Stimulated activated CD8-positive, alpha-beta memory T cell treated with anti-CD3 and anti-CD28 coated beads, Interleukin-12 subunit alpha, Interleukin-12 subunit beta, amount 100 ng/mL, for 4 hours (primary cell): ENCODE measurements at places on chromosomes 11 and 22.

DNA sequence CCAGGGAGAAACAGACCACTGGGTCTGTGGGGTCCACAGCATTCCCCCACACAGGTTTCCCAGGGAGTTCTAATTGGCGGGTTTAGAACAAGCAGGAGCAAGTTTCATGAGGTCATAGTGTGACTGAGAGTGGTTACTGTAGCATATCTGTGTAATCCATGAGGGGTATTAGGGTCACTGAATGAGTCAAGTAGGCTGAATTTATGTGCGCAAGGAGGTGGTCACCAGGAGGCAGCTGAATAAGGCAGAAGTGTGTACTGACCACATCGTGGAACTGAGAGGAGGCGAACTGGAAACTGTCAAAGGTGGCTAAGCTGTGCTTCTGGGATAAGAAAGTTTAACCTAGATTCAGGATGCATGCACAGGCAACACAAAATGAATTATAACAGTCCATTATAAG lies 876.0 kb downstream of the METTL15 start:
- no peak for DNase-seq

GRCh38 chr11:70298243-70298915 lies 27.9 kb downstream of the PPFIA1 start:
- DNase-seq = no peak

DNA sequence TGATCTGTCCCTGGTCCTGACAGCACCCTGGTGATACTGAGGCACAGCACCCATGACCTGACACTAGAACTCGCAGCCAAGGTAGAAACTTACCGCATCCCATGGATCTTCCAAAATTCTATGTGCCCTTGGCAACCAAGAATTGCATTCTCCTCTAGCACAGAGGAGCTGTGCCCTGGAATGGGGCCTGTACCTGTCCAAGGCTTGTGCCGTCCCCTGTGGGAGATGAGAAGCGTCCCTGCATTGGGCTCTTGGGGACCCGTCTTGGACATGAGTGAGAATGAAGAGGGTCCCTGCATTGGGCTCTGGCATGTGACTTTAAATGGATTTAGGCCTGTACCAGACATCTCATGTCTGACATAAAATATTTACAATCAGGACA lies 67.1 kb downstream of the GGTLC2 start:
- no peak for DNase-seq

- DNase-seq = no peak
Observed at GRCh38 chr11:127003260-127003981, 2.9 kb upstream of the KIRREL3 start.

DNA sequence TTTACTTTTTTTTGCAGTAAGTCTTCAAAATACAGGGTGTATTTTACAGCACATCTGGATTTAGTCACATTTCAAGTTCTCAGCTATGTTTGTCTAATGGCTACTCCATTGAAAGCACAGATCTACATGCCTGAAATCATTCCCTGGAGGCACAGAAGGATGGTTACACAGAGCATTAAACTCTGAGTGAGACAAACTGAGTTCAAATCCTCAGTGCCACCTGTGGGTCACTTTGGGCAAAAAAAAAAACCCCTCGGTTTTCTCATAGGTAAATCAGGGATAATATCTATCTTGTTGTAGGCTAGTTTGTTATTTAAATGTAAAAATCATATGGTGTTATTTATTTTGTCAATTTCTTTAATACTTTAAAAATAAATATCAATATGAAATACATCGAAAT lies 7.7 kb downstream of the ANKRD49 start:
- no peak for DNase-seq

- DNase-seq = no peak
Observed at GRCh38 chr11:74683941-74684481, 47.2 kb downstream of the CHRDL2 start.

DNA sequence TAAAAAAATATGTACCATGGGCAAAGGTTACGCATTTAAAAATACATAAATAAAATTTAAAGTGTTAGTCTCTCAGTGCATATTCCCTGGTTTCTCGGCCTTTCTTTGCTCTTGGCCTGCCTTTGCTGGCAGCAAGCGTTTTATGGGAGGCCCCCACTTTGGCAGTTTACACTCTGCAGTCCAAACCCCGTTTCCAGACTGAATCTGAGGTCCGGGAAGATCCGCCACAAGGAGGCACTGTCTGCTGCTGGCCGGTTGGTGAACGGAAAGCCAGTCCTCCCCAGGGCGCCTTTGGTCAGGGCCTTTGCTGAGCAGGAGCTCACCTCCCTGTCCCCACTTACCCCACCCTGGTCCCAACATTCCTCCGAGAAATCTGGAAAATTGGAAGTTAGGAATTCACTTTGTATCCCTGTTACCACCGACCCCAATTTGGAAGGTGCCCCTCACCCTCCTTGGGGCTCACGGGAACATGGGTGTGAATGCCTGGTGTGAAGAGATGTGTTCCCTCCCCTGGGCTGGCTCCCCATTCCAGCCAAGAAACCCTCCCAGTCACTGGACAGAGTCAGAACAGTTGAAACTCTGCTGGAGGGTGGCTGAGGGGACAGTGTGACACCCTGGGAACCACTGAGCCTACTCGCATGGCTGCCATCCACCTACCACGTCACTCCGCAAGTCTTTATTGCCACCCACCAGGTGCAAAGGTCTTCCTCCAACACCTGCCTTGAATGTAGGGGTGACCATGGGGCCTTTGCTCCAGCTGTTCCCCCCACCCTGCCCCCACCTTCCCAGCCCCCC lies 9.4 kb upstream of the SF1 start:
- DNase-seq = no peak

DNA sequence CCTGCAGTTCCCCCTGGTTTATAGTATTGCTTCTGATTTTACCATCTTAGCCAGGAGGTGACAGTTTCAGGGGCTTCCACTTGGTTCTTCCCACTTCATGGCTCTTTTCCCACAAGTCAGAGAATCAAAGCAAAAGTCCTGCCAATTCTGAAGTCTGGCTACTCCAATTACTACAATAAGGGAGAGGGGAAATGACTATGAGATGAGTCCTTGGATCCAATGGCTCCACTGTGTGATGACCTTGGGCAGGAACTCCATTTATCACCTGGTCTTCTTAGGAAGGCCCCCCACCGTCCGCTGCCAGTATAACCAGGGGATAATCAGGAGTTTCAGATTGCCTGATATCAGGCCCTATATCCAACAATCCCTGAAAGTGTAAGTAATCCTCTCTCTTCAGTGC lies 31.6 kb upstream of the CCND1 start:
- no peak for DNase-seq

DNA sequence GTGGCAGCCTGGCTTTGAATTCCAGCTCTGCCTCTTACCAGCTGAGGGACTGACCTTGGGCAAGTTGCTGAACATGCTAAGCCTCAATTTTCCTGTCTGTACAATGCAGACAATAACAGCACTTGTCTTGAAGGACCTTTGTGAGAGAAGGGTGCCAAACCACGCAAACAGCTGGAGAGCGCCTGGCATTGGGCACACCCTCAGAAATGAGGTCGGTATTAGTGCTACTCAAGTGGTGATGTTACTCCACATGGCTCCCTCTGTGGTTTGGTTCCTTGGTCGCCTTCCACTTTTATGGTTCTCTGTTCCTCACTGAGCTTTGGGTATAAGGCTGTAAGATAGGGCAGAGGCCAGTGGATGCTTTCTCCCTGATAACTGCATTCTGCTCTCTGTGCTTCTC lies 8.2 kb downstream of the UBASH3B start:
- DNase-seq = no peak

GRCh38 chr11:88596786-88597185 lies 259.2 kb upstream of the CTSC start:
- no peak for DNase-seq

DNA sequence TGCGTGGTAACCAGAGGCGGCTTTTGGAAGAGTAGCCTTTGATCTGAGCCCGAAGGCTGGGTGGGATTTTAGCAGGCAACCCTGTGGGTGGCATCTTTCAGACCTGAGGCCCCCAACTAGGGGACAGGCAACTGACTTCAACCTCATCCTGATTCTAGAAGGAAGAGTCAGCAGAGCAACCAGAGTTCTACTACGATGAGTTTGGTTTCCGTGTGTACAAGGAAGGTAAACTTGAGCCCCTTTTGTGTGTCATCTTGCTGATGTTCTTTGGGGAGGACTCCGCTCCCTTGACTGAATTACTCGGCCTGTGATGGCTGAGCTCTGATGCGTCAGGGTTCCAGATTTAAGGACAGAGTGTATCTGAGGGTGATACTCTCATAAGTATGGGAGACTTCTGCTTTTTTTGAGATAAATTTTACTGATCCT lies 31.6 kb downstream of the SGSM3 start:
- no peak for DNase-seq

DNA sequence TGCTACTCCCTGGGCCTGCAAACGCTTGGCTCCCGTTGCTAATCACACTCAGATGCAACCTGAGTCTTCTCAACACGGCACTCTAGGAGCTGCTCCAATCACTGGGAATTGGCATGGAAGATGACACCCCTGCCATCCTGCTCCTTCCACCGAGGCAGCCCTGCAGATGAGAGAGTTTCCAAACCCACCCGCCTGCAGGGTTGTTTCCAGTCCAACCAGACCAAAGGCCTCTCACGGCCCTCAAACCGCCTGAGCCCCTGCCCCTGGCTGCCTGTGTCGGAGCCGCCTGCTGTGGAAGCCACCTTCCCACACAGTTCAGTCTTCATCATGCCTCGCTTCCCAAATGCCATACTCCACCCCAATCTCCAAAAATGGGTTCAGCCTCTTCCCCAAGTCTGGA lies 36.8 kb upstream of the TP53I11 start:
- DNase-seq = no peak

DNA sequence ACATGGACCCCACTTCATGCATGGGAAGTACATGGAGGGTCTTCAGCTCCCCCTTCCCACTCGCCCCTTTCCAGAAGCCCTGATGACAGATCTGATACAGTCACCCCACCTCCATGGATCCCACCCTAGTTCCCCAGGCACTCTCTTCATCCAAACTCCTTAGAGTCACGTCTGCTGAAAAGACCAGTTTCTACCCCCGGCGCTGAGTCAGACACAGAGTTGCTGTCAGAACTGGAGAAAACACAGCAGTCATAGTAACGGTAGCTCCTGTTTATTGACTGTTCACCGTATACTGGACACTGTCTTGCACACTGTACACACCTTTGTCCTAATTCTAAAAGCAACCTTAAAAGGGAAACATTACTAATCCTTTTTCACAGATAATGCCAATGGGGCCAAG lies 29.1 kb downstream of the DRD2 start:
- DNase-seq = no peak

- no peak for DNase-seq
Observed at GRCh38 chr22:36756746-36757655, 18.9 kb downstream of the IFT27 start.

DNA sequence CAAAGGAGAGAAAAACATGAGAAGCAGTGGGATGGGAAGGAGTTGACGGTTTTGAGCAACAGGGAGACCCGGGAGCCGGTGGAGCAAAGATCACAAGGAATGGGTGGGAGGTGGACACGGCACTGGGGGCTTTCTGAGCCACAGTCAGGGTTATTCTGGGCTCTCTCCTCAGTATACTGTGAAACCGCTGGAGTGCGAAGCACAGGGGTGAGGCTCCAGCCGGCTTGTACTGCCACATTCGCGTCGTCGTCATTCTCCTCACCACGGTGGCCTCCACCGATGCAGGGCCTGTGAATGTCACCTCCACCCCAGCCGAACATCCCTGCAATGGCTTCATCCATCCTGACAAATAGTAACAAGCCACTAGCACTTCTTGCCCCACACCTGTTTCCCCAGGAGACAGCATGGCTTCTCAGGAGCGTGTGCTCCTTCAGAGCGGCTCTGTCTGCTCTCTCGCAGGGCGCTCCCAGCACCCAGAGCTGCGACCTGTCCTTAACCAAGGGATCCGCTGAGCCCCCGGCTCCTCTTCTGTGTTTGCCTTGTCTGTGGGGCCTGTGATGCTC lies 1165.3 kb downstream of the TBC1D22A start:
- no peak for DNase-seq

DNA sequence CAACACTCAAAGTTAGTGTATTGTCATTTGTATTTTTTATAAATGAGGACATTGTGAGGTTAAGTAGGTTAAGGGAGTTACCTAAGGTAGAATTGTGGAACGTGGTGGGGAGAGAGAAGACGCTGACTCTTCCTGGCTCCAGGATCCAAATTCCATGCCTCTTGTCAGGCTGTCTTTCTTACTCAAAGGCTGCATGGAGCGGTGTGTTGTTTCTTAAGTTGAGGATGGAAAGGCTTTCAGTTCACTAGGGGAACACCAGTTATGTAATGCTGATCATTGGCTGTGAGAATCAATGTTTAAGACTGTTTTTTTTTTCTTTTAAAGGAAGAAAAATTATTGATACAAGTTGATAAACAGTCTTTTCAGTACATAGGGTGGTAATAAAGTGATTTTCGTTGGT lies 2.9 kb downstream of the UBE2L3 start:
- no peak for DNase-seq

GRCh38 chr11:72351836-72352235 lies 82.5 kb downstream of the CLPB start:
- no peak for DNase-seq

GRCh38 chr11:126502982-126503381 lies 147.5 kb downstream of the ST3GAL4 start:
- no peak for DNase-seq

DNA sequence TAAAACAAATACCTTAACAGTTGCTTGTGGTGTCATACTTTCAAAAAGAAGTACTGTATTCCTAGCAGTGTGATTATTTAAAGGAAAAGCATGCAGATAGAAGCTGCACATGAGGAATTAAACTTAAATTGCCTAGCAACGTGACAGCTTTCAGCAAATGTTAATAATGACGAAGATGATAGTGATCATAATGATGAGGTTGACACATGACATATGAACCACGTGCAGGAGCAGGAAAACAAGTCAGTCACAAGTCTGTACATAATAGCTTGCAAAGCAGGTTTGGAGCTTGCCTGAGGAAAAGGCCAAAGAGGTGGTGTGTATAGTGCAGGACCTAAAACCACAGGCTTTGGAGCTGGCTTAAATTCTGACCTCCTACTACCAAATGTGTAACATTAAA lies 30.6 kb upstream of the PIK3C2A start:
- no peak for DNase-seq

DNA sequence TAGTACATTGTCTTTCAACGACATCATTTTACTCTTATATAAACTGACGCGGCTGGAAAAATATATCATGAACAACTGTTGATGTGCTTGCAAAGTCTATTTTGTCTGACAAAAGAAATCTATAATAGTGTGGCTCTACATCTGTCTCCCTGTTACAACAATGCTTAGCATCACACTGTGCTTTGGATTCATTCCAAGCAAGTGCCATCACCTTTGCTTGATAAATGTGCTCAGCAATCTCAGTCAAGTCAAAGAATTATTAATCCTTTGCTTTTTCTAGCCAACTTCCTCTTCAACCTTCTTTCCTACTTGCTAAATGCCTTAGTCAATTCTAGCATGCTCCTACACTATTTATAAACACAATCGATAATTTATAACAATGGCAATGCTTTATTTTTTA lies 140.5 kb downstream of the FCHSD2 start:
- no peak for DNase-seq
